A549 treated with DMSO at 1 μM for 4 hours (cell line): ENCODE measurements at places on chromosomes 5 and 9. TPM values are rescaled to one million over a fixed set of nuclear protein-coding genes. Genes with fewer than 3 reads are reported as not detected.

LECT2 gene
- not detected in 5 replicates for total RNA-seq

GMCL2 gene
- not detected in 5 replicates for total RNA-seq

OR1J2 gene
- total RNA-seq: 0.10 TPM in 1 of 5 replicates, not detected in the others

FOXD4L4 gene
- total RNA-seq: 0.07 to 0.10 TPM (median 0.08 TPM) in 3 of 5 replicates, not detected in the others

CDH9 gene
- not detected in 5 replicates for total RNA-seq

PLAC8L1 gene
- 0.42 to 0.57 TPM (median 0.49 TPM) in 3 of 5 replicates, not detected in the others for total RNA-seq

ENTR1 gene
- total RNA-seq: 65.0 to 82.7 TPM (median 79.3 TPM) in 5 replicates

AMACR gene
- 12.6 to 17.7 TPM (median 15.3 TPM) in 5 replicates for total RNA-seq

CDH6 gene
- 0.10 to 0.42 TPM (median 0.20 TPM) in 5 replicates for total RNA-seq

NR6A1 gene
- total RNA-seq: 1.7 to 2.0 TPM (median 1.9 TPM) in 5 replicates

MORN5 gene
- total RNA-seq: 0.42 TPM in 1 of 5 replicates, not detected in the others

TRIP13 gene
- 54.3 to 72.1 TPM (median 66.0 TPM) in 5 replicates for total RNA-seq

DELE1 gene
- 45.8 to 63.1 TPM (median 53.1 TPM) in 5 replicates for total RNA-seq

TAF11L9 gene
- total RNA-seq: not detected in 5 replicates
